ENCODE measurements at places on chromosomes 4 and X.

- no peak for DNase-seq
Observed at GRCh38 chrX:88863726-88864125, 116.7 kb downstream of the CPXCR1 start.

GRCh38 chrX:84188320-84188834, 378 bp upstream of the RPS6KA6 start:
- DNase-seq = peak; percentile 68

- DNase-seq = no peak
Observed at GRCh38 chr4:37762991-37763368, 63.5 kb upstream of the PGM2 start.

- DNase-seq = peak; percentile 86
Observed at GRCh38 chrX:39813631-39814277, 284.0 kb downstream of the BCOR start.

DNA sequence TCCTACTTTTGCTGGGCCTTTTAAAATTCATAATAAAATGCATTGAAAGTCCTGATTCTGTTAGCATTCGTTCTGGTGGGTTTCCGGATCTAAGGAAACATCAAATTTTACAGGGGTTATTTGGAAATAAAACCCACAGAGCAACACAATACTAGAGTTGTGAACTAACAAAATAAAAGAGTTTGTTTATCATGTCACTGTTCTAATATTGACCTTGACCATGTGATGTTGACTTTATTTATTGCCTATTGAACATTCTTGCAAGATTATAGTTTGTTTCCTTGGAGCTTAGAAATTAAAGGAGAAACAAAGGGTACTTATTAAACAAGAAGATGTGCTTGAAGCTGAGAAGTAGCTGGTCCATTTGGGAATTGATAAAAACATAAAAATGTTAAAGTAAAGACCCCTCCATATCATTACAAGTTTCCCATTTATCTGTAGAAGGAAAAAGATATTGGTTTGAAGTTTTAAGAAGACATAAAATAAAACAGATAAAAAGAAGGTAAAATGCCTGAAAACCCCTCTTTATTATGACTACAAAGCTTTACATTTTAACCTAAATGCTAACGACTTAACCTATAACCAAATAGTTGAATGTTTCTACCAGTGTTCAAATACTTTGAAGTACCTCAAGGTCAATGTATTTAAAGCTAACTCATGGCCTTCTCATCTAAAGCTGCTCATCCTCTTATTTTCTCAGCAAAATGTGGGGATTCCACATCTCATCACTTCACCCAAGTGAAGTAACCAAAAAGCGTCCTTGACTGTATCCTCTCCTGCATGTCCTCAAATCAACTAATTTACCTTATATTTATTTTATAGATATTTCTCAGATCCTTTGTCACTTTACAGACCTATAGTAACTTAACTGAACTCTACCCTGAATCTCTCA, 179.6 kb downstream of the GASK1B start:
- DNase-seq = no peak

DNA sequence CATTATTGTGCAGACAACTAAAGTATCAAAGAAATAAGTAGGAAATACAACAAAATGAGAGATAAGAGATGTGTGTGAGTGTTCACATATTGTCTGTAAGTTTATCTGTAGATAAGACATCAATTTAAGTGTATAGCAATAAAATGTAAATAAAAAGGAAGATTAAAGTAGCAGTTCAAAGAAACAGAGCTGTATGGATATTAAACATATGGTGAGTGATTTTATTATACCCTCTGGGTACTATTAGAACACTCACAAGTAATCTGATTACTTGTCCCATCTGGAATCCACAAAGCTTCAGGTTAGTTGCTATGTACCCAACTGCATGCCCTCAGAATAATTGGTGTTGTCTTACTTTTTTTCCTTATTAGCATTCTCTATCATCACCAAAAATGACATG, 747.9 kb upstream of the ADGRL3 start:
- DNase-seq = no peak

- no peak for DNase-seq
Observed at GRCh38 chrX:16250296-16250695, 83.0 kb downstream of the MAGEB17 start.

DNA sequence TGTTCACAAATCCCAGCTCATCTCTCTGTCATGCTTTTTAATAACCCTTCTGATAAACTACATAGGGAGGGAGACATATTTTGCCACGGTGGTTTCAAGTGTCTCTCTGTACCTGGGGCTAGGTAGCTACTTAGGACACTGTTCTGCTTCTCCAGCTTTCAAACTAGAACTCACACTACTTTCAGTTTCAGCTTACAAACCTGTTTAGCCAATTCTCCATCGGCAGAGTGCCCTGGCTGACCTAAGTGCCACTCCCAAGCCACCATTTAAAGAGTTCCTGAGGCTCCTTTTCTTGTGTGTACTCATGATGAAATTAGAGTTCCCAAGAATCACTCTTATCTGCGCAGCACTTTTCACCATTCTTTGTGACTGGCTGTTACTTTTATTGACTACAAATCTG, 899.2 kb downstream of the FAT4 start:
- DNase-seq = no peak

DNA sequence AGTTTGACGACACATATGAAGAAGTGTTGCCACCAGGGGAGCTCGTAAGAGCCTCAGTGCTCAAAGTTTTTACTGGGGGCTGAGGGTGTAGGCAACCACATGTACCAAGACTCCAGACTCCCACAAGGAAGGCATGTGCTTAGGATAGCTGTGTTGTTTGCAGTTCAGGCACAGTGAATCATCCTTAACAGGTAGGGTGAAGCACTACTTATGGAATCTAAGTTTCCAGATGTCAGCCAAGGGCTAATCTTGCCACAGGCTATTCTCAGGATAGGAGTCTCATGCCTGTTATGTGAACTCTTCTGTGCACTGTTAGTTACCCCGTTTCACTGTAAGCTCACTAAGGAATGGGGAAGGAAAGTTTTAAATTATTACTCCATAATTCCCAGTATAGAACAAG, 202.6 kb downstream of the TMA16 start:
- DNase-seq = no peak

GRCh38 chr4:73701116-73701515, 39.3 kb upstream of the CXCL8 start:
- no peak for DNase-seq

- DNase-seq = no peak
Observed at GRCh38 chrX:40457406-40457805, 123.4 kb upstream of the ATP6AP2 start.

GRCh38 chr4:142242156-142242555, 603.9 kb downstream of the INPP4B start:
- no peak for DNase-seq

- no peak for DNase-seq
Observed at GRCh38 chrX:109351557-109351956, 130.3 kb downstream of the GUCY2F start.

DNA sequence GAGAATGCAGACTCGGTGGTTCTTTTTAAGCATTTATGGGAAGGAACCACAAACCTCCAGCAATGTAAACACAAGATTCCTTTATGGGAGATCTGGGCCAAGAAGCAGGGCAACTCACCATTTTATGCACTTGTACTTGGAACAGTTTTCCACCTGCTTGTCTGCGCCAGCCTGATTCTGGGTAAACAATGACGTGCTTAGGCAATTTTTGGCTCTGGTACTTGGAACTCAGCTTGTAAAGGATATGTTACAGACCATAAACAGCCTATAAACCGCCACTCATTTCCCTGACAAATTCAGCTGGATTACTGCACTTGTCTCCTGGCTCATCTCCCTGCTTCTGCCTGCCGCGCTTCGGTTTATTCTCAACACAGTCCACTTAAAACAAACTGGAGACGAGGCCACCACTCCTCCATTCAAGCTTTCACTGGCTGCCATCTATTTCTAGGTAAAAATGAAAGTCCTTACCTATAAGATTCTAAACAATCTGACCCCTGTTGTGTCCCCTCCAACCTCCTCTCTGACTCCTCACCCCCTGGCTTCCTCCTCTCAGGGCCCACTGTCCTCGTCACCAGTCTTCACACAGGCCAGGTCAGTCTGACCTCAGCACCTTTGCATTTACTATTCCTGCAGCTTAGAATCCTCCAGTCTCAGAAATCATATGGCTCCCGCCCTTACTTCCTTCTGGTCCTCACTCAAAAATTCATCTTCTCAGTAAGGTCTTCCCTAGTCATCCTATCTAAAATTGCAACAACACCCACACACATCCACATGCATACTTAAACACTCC, 205.9 kb upstream of the GALNT7 start:
- DNase-seq = no peak

GRCh38 chrX:17826609-17827496, 34.2 kb downstream of the RAI2 start:
- no peak for DNase-seq

DNA sequence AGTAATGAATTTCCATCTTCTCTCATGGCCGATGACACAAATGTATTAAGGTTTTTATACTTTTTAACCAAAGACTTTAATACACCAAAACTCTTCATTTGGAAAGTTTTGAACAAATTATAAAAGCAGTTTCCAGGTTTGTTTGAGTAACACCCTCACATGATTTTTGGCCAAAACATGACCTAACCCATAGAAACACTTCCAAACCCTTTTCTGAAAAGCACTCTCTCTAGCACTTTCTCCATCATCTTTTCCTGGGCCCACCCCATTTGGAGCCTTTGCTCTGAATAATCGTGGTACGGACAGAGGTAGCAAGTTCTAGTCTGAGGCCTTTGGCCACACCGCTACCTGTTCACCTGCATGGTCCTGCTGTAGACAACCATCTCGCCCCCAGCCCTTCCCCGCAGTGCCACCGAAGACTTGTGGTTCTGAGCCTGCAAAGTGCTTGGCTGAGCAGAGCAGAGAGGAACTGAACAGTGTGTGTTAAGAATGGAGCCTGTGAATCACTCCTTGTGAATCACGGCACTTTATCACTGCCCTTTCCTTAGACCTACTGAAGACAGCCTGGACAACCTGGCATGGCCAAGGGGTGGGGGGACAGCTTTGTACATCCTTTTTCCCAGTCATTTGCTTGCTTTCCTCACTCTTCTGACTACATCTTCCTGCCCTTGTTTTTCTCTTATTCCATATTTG, 181.8 kb downstream of the PTTG2 start:
- no peak for DNase-seq
